Memory B cell (primary cell): ENCODE measurements at places on chromosomes 3 and 15.
A peak's percentile ranks its signal among the peaks of the same experiment; 100 is the strongest.

GRCh38 chr15:45162771-45163507, 24.8 kb downstream of the SHF start:
- peaks cover 13% of the 10 kb centered on the region for H3K36me3 ChIP-seq
- H3K4me1 ChIP-seq: peaks cover 20% of the 10 kb centered on the region
- H3K4me3 ChIP-seq: no peak overlapping the region
- H3K27ac ChIP-seq: peak overlapping the region; percentile 29

- no peak overlapping the region for H3K27ac ChIP-seq
- H3K36me3 ChIP-seq: no peaks in the 10 kb centered on the region
- no peaks in the 10 kb centered on the region for H3K4me1 ChIP-seq
- no peak for DNase-seq
- H3K4me3 ChIP-seq: no peak overlapping the region
Observed at GRCh38 chr3:123730829-123731228, 146.0 kb upstream of the HACD2 start.

- no peaks in the 10 kb centered on the region for H3K36me3 ChIP-seq
- DNase-seq: no peak
- no peaks in the 10 kb centered on the region for H3K27me3 ChIP-seq
- H3K27ac ChIP-seq: peak overlapping the region; percentile 53
- H3K4me1 ChIP-seq: peaks cover 21% of the 10 kb centered on the region
- peak overlapping the region; percentile 0 for H3K4me3 ChIP-seq
Observed at GRCh38 chr3:36964817-36965216, 20.0 kb upstream of the TRANK1 start.

DNA sequence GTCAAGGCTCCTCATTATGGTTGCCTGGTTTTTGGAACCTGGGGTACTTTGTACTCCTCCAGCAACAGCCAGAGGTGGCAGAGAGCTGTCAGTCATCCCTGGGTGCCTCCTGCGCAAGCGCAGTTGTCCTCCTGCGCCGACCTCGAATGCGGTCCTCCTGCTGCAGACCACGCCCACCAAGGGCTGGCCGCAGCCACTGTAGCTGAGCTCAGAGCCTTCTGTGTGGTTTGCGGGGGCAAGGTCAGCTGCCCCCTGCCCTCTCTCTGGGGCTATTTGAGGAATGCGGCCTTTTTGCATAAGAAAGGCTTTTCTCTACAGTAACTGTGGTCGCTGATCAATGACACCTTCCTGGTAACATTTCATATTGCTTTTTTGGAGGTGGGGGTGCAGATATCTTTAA, 131.3 kb upstream of the SNRPN start:
- H3K36me3 ChIP-seq: no peaks in the 10 kb centered on the region
- no peak for DNase-seq
- no peaks in the 10 kb centered on the region for H3K27me3 ChIP-seq
- H3K27ac ChIP-seq: no peak overlapping the region
- H3K4me1 ChIP-seq: no peaks in the 10 kb centered on the region
- H3K4me3 ChIP-seq: no peak overlapping the region

- H3K4me1 ChIP-seq: no peaks in the 10 kb centered on the region
- DNase-seq: peak; percentile 8
- no peaks in the 10 kb centered on the region for H3K27me3 ChIP-seq
Observed at GRCh38 chr15:25171856-25172687, 217.3 kb downstream of the SNRPN start.

DNA sequence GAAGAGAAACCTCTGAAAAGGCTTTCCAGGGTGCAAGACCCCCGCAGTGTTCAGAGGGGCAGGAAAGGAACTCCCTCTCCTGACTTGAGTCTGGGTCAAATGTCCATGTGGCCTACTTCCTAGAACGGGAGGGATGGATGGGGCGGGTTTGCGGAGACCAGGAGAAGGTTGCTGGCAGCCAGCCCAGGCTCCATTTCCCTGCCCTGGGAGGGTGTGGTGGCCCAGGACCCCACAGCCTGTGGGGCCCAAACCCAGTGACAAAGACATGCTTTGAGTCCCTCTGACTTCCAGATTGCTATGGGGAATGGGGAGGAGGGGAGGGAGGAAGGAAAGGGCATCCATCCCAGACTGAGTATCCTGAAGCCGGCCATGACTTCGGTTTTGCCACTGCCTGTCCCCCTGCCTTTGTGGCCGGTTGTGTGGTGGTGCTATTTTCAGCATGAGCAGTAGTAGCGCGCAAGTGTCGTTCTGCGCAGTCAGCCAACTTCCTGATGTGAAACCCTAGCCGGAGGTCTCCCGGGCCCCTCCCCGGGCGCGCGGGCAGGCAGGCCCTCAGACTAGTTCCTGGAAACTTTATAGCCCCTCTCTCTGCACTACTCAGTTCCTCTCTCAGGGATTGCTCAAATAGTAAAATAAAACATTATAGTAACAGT, 24.4 kb downstream of the MAGEF1 start:
- no peak overlapping the region for H3K27ac ChIP-seq
- no peaks in the 10 kb centered on the region for H3K27me3 ChIP-seq
- H3K4me3 ChIP-seq: peak overlapping the region; percentile 8
- no peaks in the 10 kb centered on the region for H3K36me3 ChIP-seq
- DNase-seq: no peak
- peaks cover 15% of the 10 kb centered on the region for H3K4me1 ChIP-seq

GRCh38 chr3:103862415-103862814, 1427.6 kb downstream of the ZPLD1 start:
- no peaks in the 10 kb centered on the region for H3K36me3 ChIP-seq
- no peak overlapping the region for H3K27ac ChIP-seq
- no peaks in the 10 kb centered on the region for H3K27me3 ChIP-seq
- no peaks in the 10 kb centered on the region for H3K4me1 ChIP-seq

DNA sequence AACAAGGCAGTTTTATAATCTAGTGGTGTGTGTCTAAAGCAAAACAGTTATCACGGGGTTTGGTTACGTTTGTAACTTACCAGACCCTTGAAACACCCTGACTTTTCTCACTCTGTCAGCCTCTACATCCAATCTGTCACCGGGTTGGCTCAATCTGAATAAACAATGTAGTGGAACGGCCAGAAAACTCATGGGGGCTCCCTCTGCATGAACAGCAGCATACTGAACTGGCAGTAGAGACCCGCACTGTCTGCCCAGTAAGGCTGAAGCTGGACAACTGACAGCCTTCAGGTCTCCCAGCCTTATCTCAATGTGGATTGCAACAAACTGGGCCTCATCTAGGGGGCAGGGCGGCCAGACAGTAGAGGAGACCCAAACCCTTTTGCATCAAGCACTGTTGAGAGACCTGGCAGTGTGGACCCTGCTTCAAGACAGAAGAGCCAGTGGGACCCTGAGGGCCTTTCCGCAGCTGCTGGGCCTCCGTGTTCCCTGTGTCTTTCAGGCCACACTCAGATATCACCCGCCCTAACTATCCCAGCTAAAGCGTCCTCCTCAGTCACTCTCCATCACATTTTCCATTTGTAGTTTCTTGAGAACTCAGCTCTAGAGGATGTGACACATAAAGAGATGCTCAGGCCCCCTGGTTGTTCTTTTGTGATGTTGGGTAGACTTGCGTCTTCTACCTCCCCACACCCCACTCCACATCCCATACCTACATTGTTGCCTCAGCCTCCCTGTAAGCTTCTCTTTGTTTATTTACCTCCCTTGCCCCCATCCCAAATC, 181.2 kb upstream of the NR2E3 start:
- no peaks in the 10 kb centered on the region for H3K4me1 ChIP-seq
- no peak overlapping the region for H3K4me3 ChIP-seq
- peaks cover 2% of the 10 kb centered on the region for H3K27me3 ChIP-seq
- H3K36me3 ChIP-seq: no peaks in the 10 kb centered on the region
- DNase-seq: no peak
- H3K27ac ChIP-seq: no peak overlapping the region

DNA sequence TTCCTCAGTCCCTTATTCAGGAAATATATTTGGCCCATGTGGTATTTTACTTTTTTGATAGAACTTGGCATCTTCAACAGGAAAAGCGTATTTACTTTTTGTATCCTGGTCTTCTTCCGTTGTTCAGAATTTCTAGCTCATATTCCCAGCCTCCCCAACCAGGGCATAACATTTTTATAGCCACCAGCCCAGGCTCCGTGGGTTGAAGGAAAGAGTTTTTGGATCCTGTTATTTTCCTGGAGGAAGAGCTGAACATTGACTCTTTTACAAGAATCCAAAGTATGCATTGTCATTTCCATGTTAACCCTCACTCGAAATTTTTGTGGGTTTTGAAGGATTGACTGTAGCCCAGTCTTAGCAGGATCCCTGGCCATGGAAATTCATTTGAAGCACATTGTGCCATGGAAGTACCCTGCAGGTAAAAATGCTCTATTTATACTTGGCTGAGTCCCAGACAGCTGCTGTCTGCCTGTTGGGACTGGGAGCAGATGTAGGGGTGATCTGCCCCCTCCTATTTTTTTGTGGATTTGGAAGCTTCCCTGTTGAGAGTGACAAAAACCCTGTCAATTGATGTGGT, 98.8 kb downstream of the AKAP13 start:
- H3K27ac ChIP-seq: peak overlapping the region; percentile 7
- no peak for DNase-seq
- H3K4me1 ChIP-seq: peaks cover 62% of the 10 kb centered on the region

GRCh38 chr3:125349556-125350165, 25.5 kb downstream of the ZNF148 start:
- no peak for DNase-seq

DNA sequence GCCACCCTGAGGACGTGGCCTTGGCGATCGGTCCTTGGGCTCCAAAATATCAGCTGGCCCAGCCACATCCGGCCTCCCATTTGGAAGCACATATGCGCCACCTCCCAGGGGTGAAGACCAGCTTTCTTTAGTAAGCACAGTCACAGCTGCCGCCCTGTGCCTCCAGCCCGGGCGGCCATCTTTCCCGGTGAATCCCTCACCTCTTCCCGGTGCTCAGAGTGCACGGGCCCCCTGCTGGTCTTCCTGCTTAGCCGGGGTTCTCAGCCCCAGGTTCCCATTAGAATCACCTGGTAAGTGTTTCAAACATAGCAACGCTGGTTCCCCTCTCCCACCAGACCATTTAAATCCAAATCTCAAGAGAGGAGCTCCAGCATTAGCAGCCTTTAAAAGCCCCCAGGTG, 232.2 kb downstream of the VPS13C start:
- H3K27ac ChIP-seq: no peak overlapping the region
- DNase-seq: no peak
- peaks cover 6% of the 10 kb centered on the region for H3K27me3 ChIP-seq
- H3K4me3 ChIP-seq: no peak overlapping the region

- no peaks in the 10 kb centered on the region for H3K27me3 ChIP-seq
- H3K4me3 ChIP-seq: no peak overlapping the region
- no peak overlapping the region for H3K27ac ChIP-seq
- H3K4me1 ChIP-seq: peaks cover 5% of the 10 kb centered on the region
- DNase-seq: no peak
Observed at GRCh38 chr3:67524046-67524445, 130.4 kb downstream of the SUCLG2 start.

DNA sequence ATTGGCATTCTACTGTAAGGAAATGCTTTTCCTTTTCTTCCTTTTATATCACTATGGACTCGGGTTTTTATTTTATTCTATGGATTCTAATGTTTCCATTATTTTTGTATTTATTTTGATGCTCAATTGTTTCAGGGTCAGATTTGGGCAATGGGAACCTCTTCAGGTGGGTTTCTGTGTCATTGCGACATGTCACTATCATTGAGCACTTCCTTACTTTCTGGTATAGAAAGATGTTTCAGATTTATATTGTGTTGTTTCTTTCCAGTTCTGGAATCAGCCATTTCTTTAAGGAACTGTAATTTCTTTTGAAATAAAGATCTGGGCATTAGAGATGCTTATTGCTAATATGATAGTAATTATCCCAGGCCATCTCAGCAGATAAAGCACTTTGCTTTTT, 21.8 kb downstream of the GALK2 start:
- no peak overlapping the region for H3K4me3 ChIP-seq

- no peak overlapping the region for H3K4me3 ChIP-seq
- peaks cover 7% of the 10 kb centered on the region for H3K27me3 ChIP-seq
- no peak for DNase-seq
- no peak overlapping the region for H3K27ac ChIP-seq
- H3K36me3 ChIP-seq: no peaks in the 10 kb centered on the region
Observed at GRCh38 chr3:197338586-197338985, 40.2 kb upstream of the DLG1 start.

- H3K36me3 ChIP-seq: no peaks in the 10 kb centered on the region
- H3K4me1 ChIP-seq: peaks cover 32% of the 10 kb centered on the region
- H3K4me3 ChIP-seq: peak overlapping the region; percentile 83
- no peaks in the 10 kb centered on the region for H3K27me3 ChIP-seq
- DNase-seq: no peak
Observed at GRCh38 chr15:75844629-75845335, 1.5 kb downstream of the UBE2Q2 start.

DNA sequence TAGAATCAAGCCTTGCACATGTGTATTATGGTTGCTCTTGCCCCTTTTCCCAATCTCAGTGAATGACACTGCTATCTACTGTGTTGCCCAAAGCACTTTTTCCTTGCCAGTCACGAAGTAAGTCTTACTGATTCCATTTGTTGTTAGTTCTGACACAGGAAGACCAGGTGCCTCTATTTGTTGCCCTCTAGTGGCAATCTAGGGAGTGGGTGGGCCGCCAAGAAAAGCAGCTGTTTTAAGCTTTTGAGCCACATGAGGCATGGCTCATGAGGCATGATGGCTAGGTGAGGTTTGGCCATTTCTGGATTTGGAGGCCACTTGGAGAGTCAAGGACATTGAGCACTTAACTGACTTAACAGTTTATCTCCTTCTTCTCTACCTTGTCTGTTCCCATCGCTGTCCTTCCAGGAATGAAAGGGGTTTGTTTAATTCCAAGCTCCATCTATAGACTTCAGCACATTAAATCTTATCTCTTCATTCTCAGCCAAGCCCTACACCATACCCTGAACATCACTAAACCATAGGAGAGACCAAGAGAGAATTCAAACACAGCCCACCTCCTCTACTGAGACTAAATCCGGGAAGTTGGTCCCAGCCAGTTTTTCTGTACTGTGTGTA, 103.1 kb downstream of the HCN4 start:
- H3K4me1 ChIP-seq: peaks cover 4% of the 10 kb centered on the region
- no peak overlapping the region for H3K4me3 ChIP-seq
- H3K27ac ChIP-seq: no peak overlapping the region
- DNase-seq: peak; percentile 29
- H3K36me3 ChIP-seq: peaks cover 10% of the 10 kb centered on the region

DNA sequence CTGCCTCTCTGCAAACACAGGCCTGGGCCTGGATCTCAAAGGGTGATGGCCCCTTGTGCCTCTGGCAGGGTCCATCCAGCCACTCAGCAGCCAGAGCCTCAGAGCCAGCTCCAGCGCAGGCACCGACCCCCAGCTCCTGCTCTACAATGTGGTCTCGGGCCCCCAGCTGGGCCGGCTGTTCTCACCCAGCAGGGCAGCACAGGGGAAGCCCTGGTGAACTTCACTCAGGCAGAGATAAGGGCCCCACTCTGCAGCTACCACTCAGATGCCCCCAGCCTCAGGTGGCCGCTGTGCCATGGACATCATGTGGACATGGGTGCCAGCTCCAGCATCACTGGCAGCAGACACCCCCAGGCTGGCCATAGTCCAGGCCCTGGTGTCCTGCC, 173.1 kb downstream of the TBC1D2B start:
- DNase-seq: no peak
- peaks cover 16% of the 10 kb centered on the region for H3K27me3 ChIP-seq
- no peak overlapping the region for H3K27ac ChIP-seq

DNA sequence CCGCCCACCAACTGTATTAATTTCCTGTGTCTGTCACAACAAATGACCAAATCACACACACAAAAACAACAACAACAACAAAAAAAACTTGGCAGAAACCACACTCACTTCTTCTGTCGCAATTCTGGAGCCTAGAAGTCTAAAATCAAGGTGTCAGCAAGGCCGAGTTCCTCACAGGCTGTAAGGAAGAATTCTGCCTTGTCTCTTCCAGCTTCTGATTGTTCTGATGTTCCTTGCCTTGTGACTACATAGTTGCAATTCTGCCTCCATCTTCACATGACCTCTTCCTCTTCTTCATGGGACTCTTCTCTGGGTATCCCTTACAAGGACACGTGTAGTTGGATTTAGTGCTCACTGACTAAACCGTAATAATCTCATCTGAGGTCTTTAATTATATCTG, 61.4 kb downstream of the IL12A start:
- no peak overlapping the region for H3K27ac ChIP-seq
- H3K4me1 ChIP-seq: no peaks in the 10 kb centered on the region
- no peak for DNase-seq
- H3K27me3 ChIP-seq: peaks cover 8% of the 10 kb centered on the region
- H3K36me3 ChIP-seq: no peaks in the 10 kb centered on the region
